ENCODE measurements at places on chromosomes 4 and X.

DNA sequence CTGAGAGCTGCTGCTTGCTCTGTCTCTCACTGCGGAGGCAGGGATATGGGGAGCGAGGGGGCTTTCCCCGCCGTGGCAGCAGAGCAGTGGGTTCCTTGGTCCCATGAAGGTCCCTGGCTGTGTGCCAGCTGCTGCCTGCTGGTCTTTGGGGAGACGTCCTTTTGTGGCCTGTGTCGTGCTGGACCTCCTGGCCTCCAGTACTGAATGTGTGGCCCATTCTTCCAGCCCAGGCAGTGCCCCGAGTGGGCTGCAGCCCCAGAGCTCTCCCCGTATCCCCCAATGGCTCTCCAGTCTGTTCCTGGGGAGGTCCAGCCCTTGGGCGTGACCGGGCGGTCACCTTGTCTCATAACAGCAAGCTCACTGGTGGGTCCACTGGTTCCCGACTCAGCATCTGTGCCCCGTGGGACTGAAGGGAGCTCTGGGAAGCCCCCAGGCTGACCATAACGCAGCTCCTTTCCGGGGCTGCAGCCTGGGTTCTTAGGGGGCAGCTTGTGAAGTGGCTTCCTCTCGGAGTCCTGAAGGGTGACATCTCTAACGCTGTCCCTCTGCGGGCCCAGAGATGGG, 115.6 kb downstream of the SMIM20 start:
- DNase-seq, result no peak

DNA sequence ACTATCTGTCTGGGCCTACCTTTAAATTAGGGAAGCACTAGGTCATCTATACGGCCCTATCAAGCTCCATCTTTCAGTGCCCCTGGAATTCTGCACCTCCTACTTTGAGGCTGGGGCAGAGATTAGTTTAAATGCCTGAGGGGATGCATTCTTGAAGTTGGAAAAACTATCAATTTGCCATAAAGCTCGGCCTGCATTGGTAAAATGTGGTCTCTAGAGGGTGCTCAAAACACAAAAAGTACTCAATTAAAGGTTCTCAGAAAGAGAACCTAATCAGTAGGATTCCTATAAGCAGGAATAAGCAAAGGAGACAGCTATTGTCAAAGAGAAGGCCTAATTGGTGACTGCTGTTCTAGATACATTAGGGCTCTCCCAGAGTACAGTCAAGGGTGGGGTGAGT, 111.7 kb downstream of the AMER1 start:
- DNase-seq, result no peak

DNA sequence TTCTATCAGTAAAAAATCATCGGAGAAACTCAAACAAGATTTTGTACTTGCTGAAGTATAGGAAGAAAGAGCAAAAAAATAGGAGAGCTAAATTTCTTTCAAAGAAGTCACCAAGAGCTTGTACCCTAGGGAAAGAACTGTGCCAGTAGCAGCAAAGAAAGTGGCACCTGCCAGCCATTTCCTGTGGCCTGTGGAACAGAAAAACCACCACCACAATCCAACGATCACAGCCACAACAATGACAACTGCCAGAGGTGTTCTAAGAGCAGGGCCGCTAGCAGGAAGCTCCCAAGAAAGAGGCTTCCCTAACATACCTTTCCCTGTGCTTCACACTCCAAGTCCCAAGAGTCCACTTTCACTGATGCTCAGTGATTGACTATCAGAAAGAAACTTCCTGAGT, 266.1 kb upstream of the GPC4 start:
- DNase-seq, result no peak

DNA sequence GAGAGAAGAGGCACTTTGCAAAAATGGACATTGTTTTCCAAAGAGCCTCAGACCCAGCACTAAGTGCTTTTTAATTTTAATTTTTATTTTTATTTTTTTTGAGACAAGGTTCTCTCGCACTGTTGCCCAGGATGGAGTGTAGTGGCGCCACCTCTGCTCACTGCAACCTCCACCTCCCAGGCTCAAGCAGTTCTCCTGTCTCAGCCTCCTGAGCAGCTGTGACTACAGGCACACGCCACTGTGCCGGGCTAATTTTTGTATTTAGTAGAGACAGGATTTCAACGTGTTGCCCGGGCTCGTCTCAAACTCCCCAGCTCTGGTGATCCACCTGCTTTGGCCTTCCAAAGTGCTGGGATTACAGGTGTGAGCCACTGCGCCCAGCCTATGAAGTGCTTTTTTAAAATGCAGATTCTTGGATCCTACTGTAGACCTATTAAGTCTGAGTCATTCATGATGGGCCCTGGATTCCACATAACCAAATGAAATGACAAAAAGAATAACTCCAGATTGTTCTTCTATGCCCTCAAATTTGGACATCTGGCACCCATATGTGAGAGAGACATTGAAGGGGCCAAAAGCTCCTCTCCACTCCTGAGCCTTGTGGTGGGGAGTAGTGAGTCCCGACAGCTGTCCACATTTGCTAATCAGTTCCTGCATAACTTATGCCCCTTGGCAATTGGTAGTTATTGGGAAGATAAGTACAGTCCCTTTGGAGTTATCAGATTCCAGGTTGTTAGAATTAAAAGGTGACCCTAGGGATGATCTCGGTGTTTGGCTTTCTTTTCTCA, 3.6 kb downstream of the NOCT start:
- no peak for DNase-seq

DNA sequence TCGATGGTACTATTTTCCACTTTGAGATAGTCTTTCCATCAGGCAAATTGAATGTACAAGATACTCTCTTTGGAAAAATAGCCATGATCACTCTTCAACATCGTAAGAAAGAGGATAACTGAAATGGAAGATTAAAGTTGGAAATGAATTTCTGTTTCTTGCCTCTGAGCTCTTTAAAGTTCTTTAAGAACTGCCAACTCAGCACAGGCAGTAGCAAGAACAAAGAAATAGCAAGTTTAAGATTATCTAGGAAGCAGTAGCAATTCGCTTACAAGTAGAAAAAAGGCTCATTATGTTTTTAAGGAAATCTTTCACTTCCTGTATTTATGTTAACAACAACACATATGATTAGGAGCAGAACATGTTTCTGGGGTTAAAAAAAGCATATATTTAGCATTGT, 127.6 kb downstream of the CDS1 start:
- no peak for DNase-seq

DNA sequence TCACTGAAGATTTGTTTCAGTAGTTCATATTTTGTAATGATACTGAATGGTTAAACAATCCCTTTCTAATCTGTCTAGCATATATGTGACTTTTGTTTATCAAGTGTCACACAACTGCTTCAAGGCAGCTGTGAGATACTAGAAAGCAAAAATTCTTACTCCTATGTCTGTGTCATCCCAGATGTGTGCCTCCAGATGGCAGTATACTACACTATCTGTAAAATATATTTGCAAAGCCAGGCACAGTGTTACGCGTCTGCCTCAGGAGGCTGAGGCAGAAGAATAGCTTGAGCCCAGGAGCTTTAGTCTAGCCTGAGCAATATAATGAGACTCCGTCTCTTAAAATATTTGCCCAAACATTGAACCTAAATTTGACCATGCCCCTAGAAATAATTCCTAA, 4.0 kb downstream of the NUDT10 start:
- DNase-seq, result no peak
